Peyer's patch (tissue), 4 donors: ENCODE measurements at places on chromosomes 6 and 20. TPM values are rescaled to one million over a fixed set of nuclear protein-coding genes. Genes with fewer than 3 reads are reported as not detected.

FOXA2 gene
- total RNA-seq: 6.0 TPM

PRR18 gene
- total RNA-seq: not detected

OR2B6 gene
- not detected for total RNA-seq

APCDD1L gene
- total RNA-seq: not detected

GABRR1 gene
- total RNA-seq: not detected

TUBB2B gene
- total RNA-seq: 7.4 TPM

ZNF76 gene
- total RNA-seq: 26.3 TPM

GRCh38 chr6:149356081-149356750, 38.7 kb downstream of the TAB2 start:
- no peak for DNase-seq

DNA sequence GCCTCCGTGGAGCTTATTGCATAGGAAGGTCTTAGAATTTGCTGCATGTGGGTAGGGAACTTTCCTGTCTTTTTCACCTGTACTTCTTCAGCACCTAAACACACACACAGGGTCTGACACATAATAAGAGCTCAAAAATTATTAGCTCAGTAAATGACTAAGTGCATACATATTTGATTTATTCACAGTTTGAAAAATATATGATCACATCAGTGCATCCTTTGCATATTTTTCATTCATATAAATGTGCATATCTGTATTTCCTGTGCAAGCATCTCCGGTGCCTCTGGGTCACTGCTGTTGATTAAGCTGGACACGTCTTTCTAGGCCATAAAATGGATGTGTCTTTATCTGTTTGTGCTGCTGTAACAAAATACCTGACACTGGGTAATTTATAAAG, 234.7 kb downstream of the UST start:
- DNase-seq: no peak

DNA sequence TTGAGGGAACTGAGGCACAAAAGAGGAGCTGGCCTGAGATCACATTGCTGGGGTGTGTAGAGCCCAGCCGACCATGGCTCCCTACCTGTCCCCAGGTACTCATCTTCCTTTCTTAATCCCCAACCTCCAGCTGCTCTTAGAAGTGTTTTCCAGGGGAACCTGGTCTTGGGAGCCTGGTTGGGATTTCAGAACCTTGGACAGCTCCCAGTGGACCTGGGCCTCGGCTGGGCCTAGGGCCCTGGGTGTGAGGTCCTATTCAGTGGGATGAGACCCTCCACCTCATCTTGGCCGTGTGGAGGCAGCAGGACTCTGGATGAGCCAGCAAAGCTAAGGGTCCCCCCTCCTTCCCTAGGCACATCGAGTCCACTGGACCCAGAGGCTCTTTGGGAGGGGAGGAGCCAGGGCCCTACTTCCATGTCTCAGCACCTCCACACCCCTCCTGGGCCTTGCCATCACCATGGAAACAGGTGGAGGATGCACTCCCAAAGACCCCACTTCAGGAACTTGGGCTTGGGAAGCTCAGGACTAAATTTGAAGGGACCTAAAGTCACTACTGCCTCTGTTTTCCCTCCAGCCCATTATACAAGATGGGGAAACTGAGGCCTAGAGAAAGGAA, 38.5 kb downstream of the DLGAP4 start:
- DNase-seq: no peak

DNA sequence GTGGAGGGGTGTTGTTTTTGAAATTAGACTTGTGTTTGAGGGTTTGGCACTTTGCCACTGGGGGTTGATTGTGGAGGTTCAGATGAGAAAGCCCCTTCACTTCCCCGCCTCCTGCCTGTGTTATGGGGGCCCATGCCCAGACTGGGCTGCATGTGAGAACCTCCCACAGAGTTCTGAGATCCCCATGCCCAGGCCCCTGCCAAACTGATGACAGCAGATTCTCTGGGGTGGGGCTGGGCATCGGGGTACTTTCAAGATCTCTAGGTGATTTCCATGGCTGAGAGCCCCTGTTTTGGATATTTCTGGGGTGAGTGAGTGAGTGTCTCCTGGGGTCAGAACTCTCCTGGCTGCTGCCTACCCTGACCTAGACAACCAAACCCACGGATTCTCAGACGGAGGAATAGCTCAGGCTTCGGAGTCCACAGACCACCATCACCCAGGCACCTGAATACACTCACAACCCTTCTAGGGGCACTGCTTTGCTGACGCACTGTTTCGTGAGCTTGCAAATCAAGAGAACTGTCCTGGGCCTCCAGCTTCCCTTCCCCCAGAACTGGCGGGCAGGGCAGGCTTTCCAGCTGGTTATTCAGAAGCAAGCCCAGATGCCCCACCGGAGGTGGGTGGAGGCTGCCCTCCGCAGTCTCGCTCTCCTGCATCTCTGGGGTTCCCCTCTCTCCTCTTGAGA, 6.3 kb downstream of the BCAS1 start:
- DNase-seq: no peak

DNA sequence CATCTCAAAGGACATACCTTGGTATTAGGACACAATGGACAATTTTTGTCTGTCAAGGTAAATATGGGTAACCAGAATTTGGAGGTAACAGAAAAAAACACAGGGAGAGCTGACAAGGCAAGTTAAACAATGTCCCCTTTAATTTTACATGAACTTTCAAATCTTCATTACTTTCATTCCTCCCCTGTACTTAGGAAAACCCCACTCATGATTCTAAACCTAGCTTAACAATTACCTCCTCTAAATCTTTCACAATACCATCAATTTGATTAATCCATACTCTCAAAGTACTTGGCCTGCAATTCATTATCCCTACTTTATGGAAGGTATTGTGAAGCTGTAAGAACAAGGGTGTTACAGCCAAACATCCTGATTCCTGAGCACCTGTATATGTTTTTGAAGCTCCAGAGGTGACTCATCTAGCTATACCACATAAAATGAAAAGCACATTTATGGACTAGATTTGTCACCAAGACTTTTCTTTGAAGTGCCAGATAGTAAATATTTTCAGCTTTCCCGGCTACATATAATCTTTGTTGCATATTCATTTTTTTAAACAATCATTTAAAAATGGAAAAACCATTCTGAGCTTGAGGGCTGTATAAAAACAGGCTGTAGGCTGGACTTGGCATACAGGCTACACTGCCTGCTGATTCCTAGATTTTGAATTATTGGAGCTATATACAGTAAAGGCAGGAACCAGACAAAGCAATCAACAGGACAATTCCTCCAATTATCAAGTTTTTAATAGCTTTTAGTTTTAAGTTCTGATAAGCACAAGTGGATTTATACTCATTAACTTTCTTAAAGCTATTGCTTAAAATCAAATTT, 22.9 kb downstream of the DEK start:
- no peak for DNase-seq

DNA sequence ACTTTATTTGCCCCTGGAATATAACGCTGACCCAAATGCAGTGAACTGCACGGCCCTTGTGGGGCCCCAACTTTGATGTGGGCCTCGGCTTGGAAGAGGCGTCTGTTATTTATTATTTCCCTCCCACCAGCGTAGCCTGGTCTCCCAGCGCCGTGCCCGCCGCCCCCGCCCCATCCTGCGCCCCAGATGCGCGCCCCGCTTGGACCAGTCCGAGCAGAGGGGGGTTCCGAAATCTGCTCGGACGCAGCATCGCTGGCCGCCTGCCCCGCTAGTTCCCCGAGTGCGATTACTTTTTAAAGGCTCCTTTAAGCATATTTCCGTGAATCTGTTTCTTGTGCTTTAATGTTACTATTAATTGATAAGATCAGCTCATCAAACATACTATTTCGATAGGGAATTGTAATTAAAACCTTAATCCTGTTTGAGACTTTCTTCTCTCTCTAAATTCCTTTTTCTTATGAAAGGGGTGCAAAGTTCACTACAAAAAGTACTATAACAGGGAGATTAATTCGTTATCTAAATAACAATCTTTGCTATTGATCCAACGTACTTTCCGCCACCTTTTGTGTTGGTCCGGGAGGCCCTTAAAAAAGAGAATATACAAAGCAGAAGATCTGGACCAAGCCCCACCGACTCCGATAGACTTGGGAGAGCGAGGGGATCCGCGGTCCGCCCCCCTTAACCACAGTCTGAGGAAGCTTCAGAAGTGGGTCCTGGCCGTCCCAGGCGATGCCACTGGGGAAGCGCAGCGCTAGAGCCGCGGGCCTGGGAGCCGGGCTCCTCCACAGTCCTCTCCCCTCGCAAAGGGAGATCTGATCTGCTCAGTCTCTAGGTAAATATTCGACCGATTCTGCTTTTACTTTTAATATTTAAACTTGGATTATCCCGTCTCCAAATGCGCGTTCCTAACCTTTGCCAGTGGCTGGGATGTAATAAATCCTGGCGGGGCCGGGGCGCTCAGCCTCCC, 10.2 kb downstream of the POU3F2 start:
- DNase-seq: no peak

- DNase-seq: no peak
Measured at GRCh38 chr6:35139924-35140638, 1.1 kb downstream of the TCP11 start.

DNA sequence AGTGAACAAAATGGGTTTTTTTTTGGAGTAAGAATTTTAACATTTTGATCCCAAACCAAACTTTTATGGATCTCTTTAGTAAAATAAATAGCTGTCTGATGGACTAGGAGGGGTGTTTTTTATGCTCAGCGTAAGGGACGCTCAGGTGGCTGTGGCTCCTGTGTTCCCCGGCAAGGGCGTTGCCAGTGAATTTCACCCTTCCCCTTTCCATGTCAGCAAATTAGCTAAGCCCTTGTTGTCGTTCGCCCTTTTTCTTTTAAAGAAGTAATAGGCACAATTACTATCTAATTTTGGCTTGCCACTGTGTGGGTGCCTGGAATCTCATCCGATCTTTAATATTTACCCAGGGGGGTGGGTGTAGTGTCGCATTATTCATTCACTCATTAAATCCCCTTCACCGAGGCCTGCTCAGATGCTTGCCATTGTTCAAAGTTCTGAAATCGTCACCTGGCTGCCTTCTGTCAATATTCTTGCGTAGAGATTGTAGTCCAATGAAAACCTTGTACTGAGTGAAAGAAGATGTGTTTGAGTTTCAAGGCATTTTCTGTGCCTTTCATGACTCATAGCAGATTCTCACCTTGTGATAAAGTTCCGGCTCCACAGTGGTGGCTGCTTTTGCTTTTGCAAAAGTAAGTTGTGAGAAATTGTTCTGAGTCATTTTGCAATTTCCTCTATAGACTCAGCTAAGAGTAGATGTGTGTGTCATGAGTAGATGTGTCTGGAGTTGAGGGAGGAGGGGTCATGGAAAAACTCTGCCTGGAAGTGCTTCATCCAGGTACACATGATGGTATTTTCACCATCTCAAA, 40.0 kb upstream of the CLDN20 start:
- no peak for DNase-seq

GRCh38 chr6:110953633-110954303, 4.7 kb upstream of the GTF3C6 start:
- DNase-seq: peak; percentile 5

GRCh38 chr6:89589297-89590025, 49.1 kb downstream of the LYRM2 start:
- no peak for DNase-seq

DNA sequence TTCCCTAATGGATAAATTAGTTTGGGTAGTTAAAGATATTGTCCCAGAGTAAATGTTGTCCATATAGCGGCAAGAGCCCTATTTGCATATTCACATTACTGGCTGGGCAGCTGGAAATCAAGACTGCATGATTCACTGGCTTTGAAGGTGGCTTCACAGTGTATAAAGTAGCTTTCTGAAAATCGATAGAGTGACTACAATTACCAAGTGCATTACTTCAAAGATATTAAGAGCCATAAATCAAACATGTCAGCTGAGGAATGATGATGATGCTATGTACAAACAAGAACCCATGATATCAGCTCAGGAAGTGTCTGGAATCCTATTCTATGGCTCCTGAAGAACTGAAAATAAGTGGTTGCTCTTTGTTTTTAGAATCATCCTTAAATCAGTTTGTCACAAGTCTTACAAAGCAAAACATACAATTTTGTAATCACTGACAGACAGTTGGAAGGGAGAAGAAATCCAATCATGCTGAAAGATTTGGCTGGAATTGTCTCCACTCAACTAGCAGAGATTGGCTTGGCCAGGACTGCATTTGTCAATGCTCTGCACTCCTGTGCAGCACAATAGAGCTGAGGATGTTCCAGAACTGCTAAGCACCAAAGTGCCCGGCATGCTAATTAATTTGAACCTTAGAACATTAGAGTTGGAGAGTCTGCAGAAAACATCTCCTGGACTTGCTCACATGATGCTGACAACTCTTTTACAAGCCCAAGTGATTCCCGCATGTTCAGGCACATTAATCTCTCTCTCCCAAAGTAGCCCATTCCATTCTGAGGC, 77.9 kb upstream of the B3GAT2 start:
- DNase-seq: no peak

GRCh38 chr6:116374586-116374985, 3.8 kb downstream of the DSE start:
- no peak for DNase-seq

DNA sequence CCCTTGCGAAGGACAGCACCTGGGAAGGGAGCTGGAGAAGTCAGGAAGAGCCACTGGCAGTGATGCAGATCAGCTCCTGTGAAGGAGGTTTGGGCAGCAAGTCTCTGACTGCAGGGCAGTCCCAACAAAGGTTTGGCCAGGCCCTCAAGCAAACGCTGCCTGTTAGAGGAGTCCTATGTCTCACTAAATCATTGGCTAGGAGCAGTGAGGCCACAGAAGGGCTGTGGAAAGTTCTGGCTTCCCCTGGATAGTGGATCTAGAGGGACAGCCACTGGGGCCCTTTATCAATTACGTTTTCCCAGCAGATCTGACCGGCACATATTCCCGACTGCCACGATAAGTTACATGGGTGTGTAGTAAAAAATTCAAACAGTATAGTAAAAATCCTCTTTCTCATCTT, 2.5 kb downstream of the TTPAL start:
- DNase-seq: no peak

DNA sequence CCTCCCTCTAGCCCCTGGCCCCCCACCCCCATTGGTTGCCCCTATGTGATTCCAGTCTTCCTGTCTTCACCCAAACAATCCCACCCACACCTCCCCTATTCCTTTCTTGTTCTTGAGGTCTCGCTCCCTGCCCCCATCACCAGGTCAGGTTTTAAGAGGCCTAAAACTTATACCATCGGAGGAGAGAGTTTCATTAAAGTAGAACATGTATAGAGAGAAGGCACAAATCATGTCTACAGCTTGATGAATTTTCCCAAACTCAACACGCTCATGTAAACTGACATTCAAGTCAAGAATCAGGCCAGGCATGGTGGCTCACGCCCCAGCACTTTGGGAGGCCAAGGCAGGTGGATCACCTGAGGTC, 44.5 kb downstream of the TGM2 start:
- DNase-seq: peak; percentile 6

DNA sequence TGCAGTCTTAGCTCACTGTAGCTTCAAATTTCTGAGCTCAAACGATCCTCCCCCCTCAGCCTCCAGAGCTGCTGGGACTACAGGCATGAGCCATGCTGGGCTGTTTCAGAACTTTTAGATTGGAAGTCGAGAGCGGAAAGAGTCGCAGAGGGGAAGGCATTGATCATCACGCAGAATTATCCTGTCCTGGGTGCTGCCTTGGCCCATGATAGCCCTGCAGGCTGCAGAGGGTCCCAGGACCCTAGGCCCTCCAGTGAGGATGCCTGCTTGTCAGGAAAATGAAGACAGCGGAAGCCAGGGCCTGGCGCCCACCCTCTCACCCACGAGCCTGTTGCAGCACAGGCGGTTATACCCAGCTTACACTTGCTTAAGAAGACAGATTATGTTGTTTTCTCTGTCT, 9.1 kb downstream of the TMEM181 start:
- no peak for DNase-seq
